ENCODE measurements at places on chromosomes 3 and 15.

DNA sequence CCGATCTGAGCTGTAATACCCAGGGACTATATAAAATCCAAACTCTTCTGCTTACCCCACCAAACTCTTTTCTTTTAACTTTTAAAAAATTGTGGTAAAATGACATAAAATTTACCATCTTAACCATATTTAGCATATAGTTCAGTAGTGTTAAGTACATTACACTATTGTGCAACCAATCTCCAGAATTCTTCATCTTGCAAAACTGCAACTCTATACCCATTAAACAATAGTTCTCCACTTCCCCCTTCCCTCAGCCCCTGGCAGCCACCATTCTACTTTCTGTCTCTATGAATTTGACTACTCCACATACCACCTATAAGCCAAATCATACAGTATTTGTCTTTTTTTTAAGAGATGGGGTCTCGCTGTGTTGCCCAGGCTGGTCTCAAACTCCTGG, 38.7 kb downstream of the SENP8 start:
- no peak for DNase-seq

DNA sequence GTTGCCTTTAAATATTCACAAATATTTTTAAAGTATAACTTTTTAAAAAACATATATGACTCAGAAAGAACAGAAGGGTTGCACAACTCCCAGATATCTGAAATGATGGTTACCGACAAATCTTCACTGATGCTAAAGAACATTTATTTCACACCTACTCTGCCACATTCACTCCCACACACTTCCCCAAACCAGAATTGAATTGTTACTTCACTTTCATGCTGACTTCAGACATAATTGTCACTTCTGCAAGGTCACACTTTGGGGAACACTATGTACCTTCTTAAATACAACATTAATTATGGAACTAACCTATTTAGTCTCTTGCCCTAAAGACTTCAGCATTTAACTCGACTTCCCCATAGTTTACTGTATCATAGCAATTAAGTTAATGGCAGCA, 795.1 kb downstream of the FHIT start:
- no peak for DNase-seq

DNA sequence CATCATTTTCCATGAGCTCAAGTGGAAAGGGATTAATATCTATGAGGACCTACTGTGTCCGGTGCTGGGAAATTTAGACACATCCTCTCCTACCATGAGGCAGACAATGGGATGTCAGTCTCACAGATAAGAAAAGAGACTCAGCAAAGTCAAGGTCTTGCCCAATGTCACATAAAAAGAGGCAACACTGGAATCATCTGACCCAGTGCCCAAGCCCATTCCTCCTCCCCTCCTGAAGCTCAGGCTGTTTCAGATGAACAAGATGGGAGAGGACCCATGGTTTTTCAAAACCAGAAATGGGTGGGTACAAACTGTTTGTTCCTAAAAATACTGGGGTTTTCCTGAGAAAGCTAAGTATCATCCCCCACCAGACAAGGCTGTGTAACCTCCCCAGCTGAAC, 22.2 kb downstream of the POC1A start:
- no peak for DNase-seq

- DNase-seq = no peak
Observed at GRCh38 chr15:25969886-25970285, 106.8 kb upstream of the ATP10A start.

GRCh38 chr3:550471-550870, 353.9 kb downstream of the CHL1 start:
- DNase-seq = no peak

GRCh38 chr15:44264148-44264547, 24.4 kb upstream of the GOLM2 start:
- DNase-seq = no peak

DNA sequence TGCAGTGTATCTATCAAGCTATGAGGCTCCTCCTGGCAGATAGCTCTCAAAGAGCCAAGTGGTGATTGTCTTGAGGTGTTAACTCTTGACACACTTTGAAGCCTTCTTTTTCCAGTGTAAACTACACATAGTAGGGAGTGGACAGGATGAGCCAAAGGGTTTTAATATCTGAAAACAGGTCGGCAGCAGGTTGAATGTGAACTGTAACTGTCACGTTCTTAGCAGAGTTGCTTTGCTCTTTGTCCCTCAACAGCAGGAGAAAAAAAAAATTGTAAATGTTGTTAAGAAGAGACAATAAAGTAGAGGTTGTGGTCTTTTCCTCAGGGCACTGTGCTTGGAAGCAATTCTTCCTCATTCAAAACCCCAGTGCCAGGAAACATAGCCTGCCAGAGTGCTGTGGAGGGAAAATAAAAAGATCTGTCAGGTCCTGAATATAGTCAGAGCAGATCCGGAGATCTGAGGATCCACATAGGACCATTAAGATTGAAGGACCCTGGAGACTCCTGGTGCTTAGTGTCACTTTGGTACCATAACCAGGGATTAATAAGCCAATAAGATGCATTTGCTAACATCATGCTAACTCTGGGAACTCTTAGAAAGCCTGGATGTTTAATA, 229.7 kb downstream of the NAALADL2 start:
- DNase-seq = no peak

DNA sequence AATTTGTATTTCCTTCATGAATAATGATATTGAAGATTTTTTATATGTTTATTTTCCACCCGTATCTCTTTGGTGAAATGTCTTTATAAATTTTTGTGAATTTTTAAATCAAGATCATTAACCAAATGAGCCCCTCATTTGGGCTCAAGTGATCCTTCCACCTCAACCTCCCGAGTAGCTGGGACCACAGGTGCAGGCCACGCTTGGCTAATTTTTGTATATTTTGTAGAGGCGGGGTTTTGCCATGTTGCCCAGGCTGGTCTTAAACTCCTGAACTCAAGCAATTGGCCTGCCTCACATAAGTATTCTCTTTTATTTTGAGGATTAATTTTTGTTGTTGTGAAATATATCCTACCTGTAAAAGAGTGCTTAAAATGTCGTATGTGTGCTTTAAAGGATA, 4.9 kb downstream of the BBS4 start:
- no peak for DNase-seq

GRCh38 chr3:67418426-67419217, 235.8 kb downstream of the SUCLG2 start:
- no peak for DNase-seq

DNA sequence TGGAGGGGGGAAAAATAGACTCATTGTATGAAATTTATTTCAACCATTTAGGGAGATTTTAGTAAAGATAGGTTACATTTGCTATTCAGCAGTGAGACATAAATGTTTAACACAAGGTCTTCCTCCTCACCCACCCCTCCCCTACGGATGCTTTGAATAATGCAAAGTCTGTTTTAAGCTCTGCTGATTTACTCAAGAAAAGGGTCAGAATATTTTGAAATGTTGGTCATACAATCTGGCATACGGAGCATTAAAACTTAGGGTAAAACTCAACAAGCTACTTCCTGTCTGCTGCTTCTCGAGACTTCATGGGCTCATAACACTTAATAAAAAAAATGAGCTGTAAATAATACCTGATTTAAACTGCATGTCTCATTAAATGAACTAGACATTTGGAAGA, 156.3 kb downstream of the WNT5A start:
- no peak for DNase-seq

GRCh38 chr15:76669521-76670207, 235.5 kb downstream of the SCAPER start:
- no peak for DNase-seq

DNA sequence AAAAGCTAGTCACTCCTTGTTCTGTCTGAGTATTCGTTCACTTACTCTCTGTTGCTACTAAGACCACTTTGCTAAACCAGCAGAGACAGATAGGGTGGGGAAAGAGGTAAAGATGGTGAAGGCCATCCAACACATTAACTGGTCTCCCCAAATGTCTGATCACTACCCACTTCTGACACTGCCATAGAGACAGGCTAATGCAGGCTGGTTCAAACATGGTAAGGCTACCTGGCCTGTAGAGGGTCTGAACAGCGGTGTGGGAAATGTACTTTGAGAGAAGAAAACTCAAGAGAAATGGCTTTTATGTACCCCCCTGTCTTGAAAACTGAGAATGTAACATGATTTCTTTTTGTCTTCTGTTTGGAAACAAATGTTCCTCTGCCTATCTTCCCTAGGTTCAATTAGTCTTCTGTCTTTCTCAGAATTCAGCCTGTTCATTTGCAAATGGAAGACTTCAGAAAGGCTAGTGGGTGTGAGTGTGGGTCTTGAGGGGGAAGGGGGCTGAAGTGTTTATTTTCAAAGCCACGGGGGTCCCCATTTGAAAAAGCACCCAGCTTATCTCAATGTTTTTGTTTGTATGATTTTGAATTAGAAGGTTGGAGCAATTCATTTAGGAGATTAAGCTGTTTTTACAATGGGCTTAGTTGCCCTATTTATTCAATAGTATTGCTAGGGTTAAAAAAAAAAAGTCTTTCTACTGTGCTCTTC, 15.8 kb downstream of the ALDH1A2 start:
- DNase-seq = no peak

DNA sequence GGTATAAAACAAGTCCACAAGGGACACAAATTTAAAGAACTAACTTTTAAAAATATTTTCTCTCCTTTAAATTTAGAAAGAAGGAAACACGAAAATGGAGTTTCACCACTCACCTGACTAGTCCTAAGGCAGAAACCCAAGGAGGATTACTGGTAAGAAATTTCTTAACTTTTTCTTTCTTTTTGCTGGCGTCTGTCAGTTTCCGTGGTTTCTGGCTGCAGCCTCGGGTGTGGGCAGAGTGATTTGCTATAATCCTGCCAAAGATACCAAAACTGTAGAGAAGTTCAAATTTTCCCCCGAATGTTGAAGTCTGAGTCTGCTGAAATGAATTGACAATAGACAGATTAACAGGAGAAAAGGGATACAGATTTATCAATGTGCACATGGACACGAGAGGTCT, 843.6 kb upstream of the ALCAM start:
- DNase-seq = no peak

- no peak for DNase-seq
Observed at GRCh38 chr3:170469151-170470062, 50.7 kb downstream of the CLDN11 start.

DNA sequence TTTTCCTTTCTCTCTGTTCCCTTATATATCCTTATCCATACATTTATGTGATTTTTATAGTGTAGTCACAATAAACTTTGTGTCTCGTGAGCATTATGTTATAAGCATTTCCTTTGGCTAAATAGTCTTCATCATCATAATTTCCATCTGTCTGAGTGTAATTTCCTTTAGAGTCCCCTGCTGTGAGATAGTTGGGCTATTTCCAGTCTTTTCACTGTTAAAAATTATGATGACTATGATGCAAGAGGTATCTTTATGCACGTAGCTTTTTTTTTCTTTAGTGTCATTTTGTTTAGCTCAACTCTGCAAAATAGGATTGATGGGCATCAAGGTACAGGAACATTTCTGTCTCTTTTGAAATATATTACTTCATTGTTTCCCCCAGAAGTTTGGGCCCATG, 26.9 kb upstream of the CA12 start:
- no peak for DNase-seq

GRCh38 chr3:73768524-73769308, 144.0 kb upstream of the PDZRN3 start:
- DNase-seq = no peak

GRCh38 chr3:126556637-126557414, 1.9 kb downstream of the C3orf22 start:
- DNase-seq = no peak

GRCh38 chr3:193080821-193081365, 160.1 kb upstream of the PLAAT1 start:
- DNase-seq = no peak

- no peak for DNase-seq
Observed at GRCh38 chr15:84685304-84685703, 27.3 kb upstream of the NMB start.

GRCh38 chr15:50189633-50190032, 7.6 kb downstream of the SLC27A2 start:
- no peak for DNase-seq

DNA sequence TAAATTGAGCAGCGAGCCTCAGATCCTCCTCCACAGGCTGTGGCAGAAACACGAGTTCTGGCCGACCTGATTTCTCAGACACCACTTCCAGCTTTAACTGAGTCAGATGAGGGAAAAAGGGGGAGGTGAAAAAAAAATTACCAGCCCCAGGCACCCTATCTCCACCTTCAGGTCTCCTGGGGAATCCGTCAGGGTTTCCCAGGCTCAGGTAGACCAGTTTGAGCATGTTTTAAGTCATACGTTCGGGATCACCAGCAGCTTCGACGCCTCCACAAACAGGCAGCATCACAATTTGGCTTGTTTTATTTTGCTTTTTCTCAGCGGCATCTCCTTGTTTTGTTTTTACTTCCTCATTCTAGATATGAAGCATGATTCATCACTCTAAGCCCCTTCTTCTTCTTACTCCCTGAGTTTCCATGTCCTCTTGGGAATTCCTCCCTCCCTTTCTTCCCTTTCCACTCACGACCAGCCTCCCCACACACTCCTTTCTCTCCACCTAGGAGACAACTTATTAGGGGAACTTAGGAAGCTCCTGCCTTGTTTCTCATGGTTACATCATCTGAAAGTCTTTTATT, 190.1 kb downstream of the ZNF621 start:
- DNase-seq = no peak

GRCh38 chr3:112043621-112044201, 9.2 kb downstream of the TMPRSS7 start:
- no peak for DNase-seq

GRCh38 chr15:35834866-35835265, 288.9 kb upstream of the DPH6 start:
- no peak for DNase-seq

GRCh38 chr3:182722907-182723306, 70.4 kb upstream of the ATP11B start:
- DNase-seq = no peak

DNA sequence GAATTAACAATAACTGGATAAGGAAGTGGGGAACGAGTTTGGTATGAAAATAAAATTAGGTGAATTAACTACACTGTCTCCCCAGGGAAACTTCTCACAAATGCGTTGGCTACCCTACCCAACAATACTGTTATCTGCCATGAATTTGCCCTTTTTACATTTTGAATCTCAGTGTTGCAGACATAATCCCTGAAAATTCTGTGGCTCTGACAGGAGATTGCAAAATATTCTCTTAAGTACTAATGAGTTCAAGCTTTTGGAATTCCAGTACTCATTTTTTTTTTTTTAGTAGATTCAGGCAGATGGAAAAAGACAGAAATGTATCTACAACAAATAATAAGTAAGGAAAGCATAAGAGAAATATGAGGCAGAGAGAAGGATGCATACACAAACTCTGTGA, 332.6 kb downstream of the LSAMP start:
- no peak for DNase-seq

- no peak for DNase-seq
Observed at GRCh38 chr3:70943886-70944285, 631.4 kb upstream of the MDFIC2 start.

- no peak for DNase-seq
Observed at GRCh38 chr15:31840849-31841476, 189.4 kb upstream of the CHRNA7 start.

GRCh38 chr3:110301781-110302180, 769.8 kb upstream of the NECTIN3 start:
- DNase-seq = no peak

GRCh38 chr3:189900578-189900977, 220.1 kb downstream of the P3H2 start:
- DNase-seq = no peak

Data from activated naive CD4-positive, alpha-beta T cell (primary cell).